ENCODE measurements at places on chromosomes 6 and 20.

DNA sequence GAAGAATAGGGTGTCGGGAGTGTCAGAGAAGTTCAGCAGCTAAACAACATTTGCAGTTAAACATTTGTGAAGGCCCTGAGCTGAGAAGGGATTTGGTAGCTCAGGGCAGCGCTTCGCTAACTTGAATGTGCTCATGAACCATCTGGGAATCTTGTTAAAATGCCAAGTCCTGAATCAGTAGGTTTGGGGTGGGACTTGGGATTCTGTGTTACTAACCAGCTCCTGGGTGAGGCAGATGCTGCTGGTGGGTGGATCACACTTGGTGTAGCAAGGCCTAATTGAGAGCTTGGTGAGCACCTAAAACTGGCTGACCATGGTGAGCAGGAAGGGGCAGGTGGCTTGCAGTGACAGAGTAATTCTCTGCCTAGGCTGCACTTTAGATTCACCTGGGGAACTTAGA lies 5.9 kb downstream of the PTPRA start:
- no peak for DNase-seq

GRCh38 chr6:37239526-37239925 lies 18.0 kb upstream of the TBC1D22B start:
- DNase-seq: no peak

DNA sequence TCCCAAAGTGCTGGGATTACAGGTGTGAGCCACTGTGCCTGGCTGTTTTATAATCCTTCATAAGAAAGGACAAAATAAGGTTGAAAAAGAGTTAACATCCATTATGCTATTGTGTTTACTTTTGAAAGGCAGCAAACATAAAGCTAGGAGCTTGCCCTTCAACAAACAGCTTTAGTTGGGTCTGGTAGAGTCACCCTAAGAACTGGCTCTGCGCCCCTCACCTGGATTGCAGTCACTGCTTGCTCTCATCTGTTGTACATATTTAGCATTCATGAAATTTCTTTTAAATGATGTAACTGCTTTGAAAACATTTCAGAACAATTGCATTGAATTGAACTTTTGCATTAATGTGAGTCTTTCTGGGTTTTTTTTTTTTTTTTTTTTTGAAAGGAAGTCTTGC lies 38.9 kb downstream of the JARID2 start:
- DNase-seq: no peak

- no peak for DNase-seq
These were observed 143.8 kb downstream of the FNDC1 start for GRCh38 chr6:159313018-159313417.

- no peak for DNase-seq
These were observed 48.4 kb upstream of the EZR start for GRCh38 chr6:158867381-158868121.

- DNase-seq: peak; percentile 66
These were observed 264.3 kb upstream of the PLN start for GRCh38 chr6:118283766-118284165.

Measured in midbrain (tissue), 1 donor.